ENCODE measurements at places on chromosomes 5 and 9.

DNA sequence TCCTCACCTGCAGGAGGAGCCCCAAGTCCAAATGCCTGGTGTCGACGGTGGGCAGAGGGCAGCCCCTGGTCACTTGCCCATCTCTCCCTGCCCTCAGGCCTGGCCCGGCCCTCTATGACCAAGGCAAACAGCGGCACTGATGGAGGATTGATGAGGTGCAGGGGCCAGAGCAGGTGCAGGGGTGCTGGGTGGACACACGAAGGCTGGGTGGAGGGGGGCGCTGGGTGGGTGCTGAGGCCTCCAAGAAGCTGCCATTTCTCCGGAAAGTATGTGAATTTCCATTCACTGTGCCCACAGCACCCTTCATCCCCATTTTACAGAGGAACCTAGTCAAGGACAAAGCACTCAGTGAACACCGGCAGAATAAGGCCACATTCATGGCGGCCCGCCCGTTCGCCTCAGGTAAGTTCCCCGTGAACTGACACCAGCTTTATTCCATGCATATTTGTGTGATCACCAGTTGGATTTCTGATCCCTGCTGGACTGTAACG is 143.8 kb upstream of the PPP1R26 start:
- peak; percentile 39 for DNase-seq

DNA sequence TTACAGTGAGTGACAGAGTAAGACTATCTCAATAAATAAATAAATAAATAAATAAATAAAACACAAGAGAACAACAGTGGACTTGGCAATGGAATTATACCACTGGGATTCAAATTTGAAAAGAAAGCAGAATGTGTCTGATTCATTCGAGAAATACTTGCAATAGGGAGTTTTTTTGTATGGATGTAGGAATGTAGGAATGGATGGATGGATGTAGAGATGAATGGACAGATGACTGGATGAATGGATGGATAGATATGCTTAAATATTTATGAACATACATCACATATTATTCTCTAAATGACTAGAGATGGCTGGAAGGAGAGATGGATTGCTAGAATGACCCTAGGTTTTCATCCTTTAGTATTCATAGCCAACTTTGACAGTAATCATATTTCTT is 22.0 kb upstream of the CEMIP2 start:
- DNase-seq, result no peak

DNA sequence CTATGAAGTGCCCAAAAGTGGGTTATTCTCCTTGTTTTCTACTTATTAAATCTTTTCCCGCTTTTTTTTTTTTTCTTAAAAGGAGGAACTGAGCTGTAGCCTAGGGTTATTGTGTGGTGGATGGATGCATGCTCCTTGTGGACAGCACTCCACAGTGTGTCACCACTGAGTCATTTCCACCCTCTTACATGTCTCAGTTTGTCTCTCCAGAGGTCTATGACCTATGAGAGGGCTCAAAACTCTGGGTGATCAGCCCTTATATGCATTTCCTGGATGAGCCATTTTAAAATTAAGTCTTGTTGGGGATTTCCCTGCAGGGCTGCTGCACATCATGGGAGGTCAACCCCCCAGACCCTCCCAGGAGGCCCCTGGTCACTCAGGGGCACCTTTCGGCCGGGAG is 102.2 kb upstream of the MOCS2 start:
- no peak for DNase-seq

DNA sequence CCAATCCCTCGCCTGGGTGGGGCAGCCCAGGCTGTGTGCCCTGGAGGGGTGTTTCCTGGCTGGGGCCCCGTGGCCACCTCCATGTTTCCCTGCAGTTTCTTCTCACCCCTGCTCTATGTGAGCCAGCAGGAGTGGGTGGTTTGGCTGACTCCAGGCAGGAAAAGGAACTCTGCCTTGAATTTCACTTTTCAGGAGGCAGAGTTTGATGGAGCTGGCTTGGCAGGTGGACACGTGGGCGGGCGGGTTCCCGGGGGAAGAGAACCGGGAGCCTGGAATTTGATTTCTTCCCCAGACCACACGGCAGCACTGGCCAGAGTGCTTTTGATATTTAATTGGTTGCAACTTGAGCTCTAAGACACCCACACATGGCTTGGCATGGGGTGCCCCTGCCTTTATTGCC is 119.8 kb upstream of the PANK3 start:
- DNase-seq, result no peak

DNA sequence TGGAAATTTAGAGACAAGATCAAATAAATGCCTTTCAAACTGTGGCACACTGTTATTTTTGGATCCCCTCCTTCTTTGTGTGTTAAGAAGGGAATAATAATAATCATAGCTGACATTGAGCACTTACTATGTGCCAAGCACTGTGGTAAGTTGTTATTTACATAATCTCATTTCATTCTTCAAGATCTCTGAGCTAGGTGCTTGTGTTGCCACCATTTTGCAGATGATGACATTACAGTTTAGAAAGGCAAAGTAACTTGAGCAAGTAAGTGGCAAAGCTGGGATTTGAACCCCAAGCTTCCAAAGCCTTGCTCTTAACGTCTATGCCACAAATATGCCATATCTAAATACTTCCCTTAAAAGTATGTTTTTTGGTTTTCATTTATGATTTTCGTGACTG is 121.8 kb upstream of the TMEM161B start:
- no peak for DNase-seq

GRCh38 chr5:135203593-135204036 is 169.6 kb upstream of the PITX1 start:
- no peak for DNase-seq

DNA sequence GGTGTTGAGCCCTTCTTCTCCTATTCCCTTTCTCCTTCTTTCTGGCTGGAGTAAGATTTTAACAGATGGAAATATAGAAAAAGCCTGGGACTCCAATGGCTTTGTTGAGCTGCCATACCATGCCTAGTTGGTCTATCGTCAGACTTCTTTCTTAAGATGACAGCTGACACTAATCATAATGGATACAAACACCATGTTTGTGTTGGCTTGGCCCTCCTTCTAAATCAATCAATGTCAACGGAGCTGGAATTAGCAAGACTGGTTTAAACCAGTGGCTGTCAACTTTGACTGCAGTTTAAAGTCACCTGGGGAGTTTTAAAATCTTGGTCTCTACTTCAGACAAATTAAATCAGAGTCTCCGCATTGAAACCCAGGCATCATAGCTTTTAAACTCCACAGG is 264.5 kb upstream of the PRR16 start:
- DNase-seq, result no peak

DNA sequence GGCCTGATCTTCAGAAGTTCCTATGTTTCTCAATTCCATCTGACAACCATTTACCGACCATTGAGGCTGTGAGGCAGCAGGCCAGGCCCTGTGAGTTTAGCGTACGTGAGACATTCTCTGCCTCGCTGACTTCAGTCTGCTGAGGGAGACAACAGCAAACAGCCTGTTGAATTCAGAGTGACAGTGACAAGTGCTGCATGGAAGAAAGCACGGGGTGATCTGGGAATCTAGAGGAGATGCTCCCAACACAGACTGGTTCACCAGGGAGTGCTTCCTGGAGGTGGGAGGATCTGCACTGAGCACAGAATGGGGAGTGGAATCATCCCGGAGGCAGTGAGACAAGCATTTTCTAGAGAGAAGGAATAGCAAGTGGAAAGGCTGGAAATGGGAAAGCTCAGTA is 10.0 kb upstream of the DDX41 start:
- DNase-seq, result no peak

DNA sequence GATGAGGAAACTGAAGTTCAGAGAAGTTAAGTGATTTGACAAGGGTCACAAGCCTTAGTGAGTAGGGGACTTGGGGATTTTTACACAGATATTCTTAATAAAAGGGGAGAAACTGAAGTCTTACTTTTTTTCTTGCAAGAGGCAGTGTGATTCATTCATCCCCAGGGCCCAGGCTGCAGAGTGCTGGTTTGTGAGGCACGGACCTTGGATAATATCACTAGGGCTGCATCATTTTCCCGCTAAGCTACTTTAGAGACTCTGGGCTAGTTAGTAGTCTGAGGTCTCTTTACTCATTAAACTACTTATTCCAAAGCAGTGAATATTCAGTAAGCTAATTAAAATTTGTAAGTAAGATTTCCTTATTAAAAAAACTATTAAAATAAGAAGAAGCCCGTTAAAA is 195.0 kb downstream of the PBX3 start:
- no peak for DNase-seq

GRCh38 chr5:57503433-57503832 is 20.8 kb upstream of the ACTBL2 start:
- peak; percentile 61 for DNase-seq

DNA sequence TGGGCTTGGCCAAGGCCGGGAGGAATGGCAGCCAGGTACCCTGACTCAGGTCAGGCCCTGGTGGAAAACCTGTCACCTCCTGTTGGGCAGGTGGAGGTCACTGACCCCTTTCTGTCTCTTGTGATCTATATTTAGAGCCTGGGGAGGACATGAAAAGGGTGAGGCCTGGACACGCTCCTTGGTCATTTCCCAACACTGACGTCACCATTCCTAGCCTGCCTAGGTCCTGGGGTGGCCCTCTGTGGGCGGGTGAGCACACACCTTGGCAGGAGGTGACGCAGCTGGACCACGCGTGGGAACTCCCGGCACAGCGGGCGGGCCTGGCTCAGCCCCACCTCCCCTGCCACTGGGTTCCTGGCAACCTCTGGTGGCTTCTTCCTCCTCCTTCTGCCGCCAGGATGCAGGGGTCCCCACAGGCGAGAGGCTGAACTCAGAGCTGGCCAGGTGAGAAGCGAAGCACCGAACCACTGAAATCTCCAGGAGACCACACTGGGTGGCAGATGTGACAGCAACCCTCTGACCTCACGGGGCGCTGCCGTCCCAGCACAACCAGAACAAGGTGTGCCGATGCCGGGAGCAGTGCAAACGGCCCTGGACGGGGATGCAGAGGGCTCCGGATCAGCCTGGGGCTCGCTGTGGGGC is 6.4 kb upstream of the RALGDS start:
- no peak for DNase-seq

GRCh38 chr9:135081264-135081660 is 6.2 kb upstream of the OLFM1 start:
- DNase-seq, result peak; percentile 33

- no peak for DNase-seq
Measured at GRCh38 chr5:145562931-145563330, 272.2 kb downstream of the PRELID2 start.

GRCh38 chr5:145221416-145221815 is 613.7 kb downstream of the PRELID2 start:
- no peak for DNase-seq

GRCh38 chr9:40911647-40912046 is 216.8 kb downstream of the FOXD4L6 start:
- no peak for DNase-seq

GRCh38 chr9:127572961-127573721 is 38.9 kb upstream of the STXBP1 start:
- no peak for DNase-seq

DNA sequence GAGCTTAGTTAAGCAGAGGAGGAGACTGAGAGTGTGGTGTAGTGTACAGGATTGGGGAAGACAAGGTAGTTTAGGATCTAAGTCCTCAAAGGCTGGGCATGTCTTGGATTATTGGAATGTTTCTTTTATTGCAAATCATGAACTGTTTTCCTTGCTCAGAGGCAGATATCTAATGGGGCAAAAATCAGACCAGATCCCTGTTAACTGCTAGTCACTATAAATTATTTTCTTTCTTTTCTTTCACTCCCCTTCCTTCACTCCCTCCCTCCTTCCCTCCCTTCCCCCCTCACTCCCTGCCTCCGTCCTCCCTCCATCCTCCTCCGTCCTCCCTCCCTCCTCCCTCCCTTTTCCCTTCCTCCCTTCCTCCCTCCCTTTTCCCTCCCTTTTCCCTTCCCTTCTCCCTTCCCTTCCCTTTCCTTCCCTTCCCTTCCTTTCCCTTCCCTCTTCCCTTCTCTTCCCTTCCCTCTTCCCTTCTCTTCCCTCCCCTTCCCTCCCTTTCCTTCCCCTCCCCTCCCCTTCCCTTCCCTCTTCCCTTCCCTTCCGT is 117.9 kb downstream of the WDR70 start:
- no peak for DNase-seq

GRCh38 chr9:86679909-86680308 is 267.4 kb downstream of the GAS1 start:
- DNase-seq, result no peak

GRCh38 chr5:144404672-144405071 is 234.0 kb downstream of the KCTD16 start:
- no peak for DNase-seq

DNA sequence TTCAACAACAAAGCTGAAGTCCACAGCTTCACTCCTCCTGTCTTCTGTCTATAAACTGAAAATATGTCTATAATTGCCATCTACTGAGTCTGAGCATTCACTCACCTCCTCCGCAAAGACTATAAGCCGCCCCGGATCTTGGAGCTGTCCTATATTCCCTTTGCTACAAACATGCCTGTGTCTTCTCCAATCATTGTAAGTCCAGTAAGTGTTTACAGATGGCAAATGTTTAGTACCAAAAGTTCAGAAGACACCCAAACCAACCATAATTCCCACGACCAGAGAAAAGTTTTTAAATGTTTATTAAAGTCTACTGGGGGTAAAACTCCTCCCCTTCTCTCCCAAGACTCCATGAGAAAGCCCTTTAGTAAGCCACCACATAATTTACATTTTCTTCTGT is 80.9 kb downstream of the EBF1 start:
- DNase-seq, result no peak

DNA sequence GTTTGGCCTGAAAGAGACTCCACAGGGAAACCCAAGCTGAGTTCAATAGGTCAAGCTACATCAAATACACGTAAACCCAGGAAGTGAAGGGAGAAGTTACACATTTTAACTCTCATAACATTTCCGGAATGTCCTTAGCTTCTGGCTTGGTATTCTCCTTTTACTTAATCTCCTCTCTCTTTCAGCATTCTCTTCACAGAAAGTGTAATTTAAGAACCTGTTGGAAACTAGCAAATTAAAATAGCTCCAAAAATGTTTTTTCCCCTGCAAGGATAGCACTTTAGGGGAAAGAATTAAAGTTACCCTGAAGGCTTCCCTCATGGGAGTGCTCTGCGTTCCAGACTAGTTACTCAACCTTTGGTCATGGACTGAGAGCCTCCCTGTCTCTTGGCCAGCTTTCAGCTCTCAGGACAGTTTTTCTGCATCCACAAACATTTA is 292.7 kb upstream of the TARS1 start:
- DNase-seq, result no peak

- no peak for DNase-seq
Measured at GRCh38 chr9:14214693-14215092, 99.2 kb downstream of the NFIB start.

DNA sequence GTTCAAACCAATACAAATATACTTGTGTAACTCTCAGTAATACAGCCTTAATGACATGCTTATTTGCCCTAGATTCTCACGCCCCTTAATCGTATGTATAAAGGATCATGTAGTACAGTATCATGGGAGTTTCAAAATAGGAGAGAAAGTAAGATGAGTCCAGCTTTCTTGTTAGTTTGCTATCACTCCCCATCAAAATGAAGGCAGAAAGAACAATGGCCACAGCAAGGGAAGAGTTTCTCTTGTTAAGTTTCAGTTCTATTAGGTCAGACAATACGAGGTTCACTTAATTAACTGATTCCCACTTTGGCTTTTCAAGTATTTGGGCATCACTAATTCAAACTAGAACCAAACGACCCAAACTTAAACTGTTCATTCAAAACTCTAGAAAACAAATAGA is 55.4 kb downstream of the CDC14B start:
- no peak for DNase-seq

Data from kidney (tissue), 22 donors.